Right forelimb (tissue), 1 donor: ENCODE measurements at places on chromosomes 7 and 10.

GRCh38 chr10:9786576-9786975 lies 1231.1 kb upstream of the CELF2 start:
- DNase-seq, result no peak

DNA sequence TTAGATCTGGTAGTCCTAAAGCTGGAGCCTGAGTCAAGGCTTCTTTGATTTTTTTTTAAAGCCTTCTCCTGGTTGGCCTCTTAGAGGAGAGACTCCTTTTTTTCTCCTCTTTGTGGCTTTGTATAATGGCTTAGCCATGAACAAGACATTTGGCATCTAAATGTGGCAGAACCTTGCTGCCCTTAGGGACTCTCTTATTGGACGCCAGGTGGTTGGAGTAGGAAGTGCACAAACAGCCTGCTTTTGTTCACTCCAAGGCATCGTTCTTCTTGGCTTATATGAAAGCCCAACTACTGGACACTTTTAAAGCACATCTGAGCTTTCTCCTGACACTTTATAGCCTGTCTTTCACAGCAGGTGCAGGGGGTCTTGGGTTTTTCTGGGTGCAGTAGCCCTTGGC lies 25.0 kb downstream of the ZPBP start:
- DNase-seq, result no peak

- DNase-seq, result no peak
Measured at GRCh38 chr10:43963793-43964425, 315.2 kb upstream of the ZNF32 start.

DNA sequence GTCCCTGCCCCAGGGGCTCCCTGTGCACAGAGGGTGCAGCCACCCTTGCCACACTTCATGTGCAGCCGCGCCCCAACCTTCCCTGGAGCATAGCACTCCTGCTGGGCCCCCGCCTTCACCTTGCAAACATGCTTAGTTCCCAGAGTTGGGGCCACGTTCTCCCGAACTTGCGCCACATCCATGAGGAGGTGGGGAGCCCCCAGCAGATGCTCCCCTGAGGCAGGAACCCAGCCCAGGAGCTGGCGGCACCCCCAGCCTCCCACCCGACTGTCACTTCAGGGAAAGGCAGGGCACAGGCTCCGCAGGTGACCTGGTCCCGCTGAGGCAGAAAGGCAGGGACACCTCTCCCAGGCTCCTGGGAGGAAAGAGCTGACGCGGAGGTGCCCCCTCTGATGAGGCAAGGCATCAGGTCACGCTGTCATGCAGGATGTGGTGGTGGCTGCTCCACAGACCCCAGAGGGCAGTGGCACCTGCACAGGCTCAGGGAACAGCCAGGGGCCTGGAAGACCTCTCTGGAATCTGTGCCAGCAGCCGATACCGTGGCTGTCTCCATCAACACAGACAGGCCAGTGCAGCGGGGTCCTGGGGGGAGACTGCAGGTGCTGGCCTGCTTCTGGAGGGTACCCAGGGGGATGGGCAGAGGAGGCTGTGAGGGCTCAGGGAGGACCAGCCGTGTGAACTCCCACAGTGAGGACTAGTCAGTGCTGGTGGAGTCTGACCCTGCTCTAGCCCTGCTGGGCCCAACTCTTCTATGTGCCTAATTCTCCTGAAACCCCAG lies 221.3 kb downstream of the MAD1L1 start:
- DNase-seq, result no peak

- no peak for DNase-seq
Measured at GRCh38 chr7:6273917-6274630, 1.6 kb upstream of the CYTH3 start.

GRCh38 chr7:94295850-94296249 lies 98.8 kb upstream of the COL1A2 start:
- DNase-seq, result peak; percentile 73

GRCh38 chr10:70158113-70158512 lies 11.6 kb upstream of the TYSND1 start:
- no peak for DNase-seq

DNA sequence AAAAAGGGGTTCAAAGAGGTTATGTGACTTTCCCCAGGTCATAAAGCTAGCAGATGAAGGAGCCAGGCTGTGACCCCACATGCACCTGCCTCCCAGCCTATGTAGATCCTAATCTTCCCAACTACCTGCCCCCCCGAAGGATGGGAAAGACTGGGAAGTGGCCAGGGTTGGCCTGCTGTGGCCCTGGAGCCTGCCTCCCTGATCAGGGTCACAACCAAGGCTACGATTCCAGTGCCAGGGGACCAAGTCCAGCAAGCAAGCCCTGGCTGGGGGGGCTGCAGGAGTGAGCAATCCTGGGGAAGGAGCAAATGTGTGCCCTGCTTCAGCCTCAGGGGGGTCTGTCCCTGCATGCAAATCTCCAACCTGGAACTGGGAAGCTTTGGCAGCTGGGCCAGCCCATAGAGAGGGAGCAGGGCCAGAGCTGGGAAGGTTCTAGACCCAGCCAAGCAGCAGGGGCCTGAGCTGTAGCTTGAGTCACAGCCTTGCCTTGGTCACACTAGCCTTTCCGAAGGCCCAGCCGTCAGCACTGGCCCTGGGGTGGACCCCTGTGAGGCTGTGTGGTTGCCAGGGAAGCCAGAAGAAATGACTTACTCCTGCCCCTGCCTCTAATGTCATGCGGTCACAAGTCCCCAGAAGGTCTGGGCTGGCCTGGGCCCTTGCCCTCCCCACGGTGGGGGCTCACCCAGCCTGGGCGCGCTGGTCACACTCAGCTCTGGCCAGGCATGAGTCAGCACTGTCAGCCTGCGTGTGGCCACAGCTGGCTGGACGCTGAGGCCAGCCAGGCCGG lies 96.4 kb upstream of the ZMIZ1 start:
- peak; percentile 69 for DNase-seq

- no peak for DNase-seq
Measured at GRCh38 chr7:2860627-2861133, 16.6 kb upstream of the GNA12 start.

DNA sequence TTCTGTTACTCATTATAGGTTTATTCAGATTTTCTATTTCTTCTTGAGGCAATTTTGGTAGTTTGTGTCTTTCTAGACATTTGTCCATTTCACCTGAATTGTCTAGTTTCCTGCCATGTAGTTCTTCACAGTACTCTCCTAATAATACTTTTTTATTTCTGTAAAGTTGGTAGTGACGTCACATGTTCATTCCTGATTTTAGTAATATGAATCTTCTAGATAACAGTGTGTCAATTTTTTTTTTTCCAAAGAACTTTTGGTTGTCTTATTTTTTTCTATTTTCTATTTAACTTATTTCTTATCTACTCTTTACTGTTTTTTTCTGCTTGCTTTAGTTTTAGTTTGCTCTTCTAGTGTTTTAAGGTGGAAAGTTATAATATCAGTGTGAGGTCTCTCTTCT lies 197.3 kb upstream of the SHH start:
- DNase-seq, result no peak

GRCh38 chr10:48365668-48366067 lies 59.2 kb downstream of the MAPK8 start:
- no peak for DNase-seq

DNA sequence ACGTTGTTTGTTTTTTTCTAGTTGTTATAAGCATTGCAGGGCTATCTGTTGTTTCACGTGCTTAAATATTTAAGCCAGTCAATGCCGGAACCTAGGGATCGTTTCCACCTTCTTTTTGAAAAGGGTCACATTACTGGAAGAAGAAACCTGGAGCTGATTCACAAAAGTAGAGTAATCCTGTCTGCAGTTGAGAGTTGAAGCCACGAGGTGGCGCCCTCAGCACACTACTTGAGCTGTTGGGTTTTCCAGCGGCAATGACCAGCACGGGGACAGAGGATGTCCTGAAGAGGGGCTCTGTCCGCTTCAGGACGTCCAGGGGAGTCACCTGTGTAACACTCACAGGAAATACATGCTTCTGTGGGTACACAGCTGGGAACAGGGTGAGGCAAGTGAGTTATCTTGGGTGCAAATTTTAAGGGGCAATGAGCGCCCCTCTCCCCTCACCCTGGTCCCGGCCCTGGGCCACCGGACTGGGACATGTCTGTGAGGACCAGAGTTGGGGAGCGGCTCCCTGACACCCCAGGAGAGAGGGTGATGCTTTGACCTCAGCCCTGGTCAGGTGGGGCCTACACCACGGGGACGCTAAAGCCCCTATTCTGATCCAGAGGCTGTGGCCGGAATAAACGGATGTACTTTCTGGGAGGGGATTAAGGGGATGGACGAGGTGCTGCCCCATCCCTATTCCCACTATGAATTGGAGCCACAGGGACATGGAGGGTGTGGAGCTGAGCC lies 26.3 kb upstream of the WDFY4 start:
- DNase-seq, result peak; percentile 78

GRCh38 chr10:43343126-43343525 lies 28.3 kb upstream of the FXYD4 start:
- DNase-seq, result no peak

GRCh38 chr10:33109384-33109783 lies 151.4 kb upstream of the ITGB1 start:
- no peak for DNase-seq

- DNase-seq, result no peak
Measured at GRCh38 chr10:21194510-21194993, 297.4 kb upstream of the NEBL start.

- no peak for DNase-seq
Measured at GRCh38 chr7:18469316-18469715, 26.2 kb upstream of the HDAC9 start.

DNA sequence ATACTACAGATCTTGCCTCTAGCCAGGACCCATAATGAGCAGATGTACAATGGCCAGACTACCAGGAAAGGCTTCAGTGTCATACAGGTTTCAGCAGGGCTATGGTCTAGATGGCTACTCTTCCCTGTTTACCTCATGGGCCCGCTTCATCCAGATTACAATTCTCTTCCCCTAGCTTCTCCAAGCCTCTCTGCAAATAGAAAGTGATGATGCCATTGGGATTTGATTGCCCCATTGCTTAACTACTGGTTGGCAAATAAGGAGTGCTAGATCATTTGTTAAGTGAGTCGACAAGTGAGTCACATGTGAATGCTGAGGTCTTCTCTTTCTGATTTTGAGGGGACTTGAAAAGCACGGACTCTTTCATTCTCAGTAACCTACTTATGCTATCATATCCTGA lies 361.5 kb upstream of the LRRTM3 start:
- DNase-seq, result no peak

GRCh38 chr10:93206652-93207051 lies 133.0 kb downstream of the CYP26A1 start:
- DNase-seq, result no peak

- no peak for DNase-seq
Measured at GRCh38 chr7:118689403-118689802, 464.9 kb downstream of the ANKRD7 start.

DNA sequence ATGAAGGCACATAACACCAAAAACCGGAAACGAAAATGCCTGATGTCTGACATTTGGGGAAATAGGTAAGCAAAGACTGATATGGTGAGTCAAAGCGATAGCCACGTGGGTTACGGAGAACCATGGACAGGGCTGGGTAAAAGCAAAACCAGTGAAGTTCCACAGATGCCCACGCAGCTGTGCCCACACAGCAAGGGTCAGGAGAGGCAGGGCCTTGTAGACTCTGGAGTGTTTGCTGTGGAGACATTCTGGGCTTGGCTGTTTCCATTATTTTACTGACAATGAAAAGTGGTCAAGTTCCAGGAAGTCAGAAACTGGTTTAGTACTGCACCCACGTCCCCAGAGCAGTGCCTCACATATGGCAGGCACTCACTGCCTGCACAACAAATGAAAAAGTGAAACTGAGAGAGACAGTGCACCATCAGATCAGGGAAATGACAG lies 148.7 kb downstream of the ZMYND11 start:
- DNase-seq, result no peak

GRCh38 chr10:70551971-70552422 lies 50.5 kb downstream of the PRF1 start:
- DNase-seq, result peak; percentile 68

DNA sequence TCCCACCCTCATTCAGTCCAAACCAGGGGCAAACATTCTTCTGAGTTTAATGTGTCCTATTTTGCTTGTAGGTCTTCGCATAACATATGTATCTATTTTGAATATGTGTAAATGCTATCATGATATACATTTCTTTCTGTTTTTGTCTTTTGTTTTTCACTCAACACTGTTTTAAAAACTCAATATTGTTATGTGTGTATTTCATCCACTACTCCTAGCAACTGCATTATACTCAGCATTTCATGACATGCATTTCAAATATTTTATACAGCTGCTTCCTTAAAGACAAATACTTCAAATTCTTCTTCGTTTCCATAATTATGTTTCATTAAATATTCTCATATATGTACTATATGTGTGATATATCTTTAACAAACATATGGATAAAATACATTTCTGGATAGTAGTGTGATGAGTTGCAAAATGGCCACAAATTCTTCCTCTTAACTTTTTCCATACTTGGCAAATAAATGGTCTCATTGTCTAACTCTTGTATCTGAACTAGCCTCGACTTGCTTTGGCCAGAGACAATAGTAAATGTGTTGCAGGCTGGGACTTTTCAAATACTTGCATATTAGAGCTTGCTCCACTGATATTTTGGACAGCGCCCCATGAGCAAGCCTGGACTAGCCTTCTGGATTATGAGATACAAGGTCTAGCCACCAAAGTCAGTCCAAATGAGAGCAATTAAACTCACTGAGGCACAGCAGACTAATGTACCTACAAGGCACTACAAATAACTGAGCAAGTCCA lies 539.7 kb upstream of the KCND2 start:
- no peak for DNase-seq

- no peak for DNase-seq
Measured at GRCh38 chr10:36094096-36094495, 452.0 kb upstream of the FZD8 start.

- DNase-seq, result no peak
Measured at GRCh38 chr10:116210588-116211346, 62.2 kb downstream of the GFRA1 start.
